Fibroblast of villous mesenchyme (primary cell): ENCODE measurements at places on chromosomes 7 and 10. TPM values are rescaled to one million over a fixed set of nuclear protein-coding genes. Genes with fewer than 3 reads are reported as not detected.
A peak's percentile ranks its signal among the peaks of the same experiment; 100 is the strongest.

Gene PDZD7
- total RNA-seq, result 1.7 and 1.9 TPM in 2 replicates

Gene TACR2
- total RNA-seq, result under 0.01 TPM in 1 of 2 replicates, not detected in the other

Gene TRIM4
- 17.7 and 27.2 TPM in 2 replicates for total RNA-seq

Gene UTF1
- not detected in 2 replicates for total RNA-seq

Gene FAM149B1
- total RNA-seq, result 19.6 and 28.5 TPM in 2 replicates

Gene CYP26C1
- total RNA-seq, result not detected in 2 replicates

Gene SEMA4G
- total RNA-seq, result 0.43 and 0.64 TPM in 2 replicates

Gene NOBOX
- not detected in 2 replicates for total RNA-seq

Gene MBL2
- total RNA-seq, result not detected in 2 replicates

Gene CHAT
- total RNA-seq, result not detected in 2 replicates

Gene SORCS3
- not detected in 2 replicates for total RNA-seq

- peak; percentile 74 for DNase-seq
Observed at GRCh38 chr10:50431133-50431532, 179.8 kb upstream of the ASAH2 start.

DNA sequence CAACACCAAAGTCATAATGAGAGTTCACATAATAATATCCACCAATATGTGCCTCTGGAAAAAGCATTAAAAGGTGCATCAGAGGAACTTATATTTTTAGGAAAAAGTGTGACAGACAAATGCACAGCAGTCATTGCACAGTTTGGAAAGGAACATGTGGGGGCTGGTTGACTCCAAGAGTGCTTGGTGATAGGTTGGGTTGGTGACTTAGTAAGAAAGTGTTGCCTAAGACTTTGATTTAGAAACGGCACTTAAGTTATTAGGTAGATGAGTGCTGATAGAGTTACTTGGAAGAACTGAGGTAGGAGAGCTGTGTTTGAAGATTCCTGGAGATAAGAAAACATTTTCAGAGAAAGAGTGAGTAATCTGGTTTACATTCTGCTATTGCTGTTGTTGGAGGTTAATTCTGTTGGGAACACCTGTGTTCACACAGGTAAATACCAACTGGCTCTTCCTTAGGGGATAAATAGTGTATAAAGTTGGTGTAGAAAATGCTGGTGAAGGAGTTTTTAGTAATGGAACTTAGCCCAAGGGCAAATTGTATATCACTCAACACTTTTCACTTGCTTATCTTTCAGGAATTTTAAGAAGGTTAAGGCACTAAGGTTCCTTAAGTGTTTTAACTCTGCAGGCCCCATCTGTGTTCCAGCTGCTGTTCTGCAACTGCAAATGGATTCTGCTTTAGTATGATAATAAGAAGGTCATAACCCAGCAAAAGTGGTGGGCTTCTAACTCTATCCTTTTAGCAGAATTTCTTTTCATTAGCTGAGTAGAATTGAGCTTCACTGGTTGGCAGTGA, 196.1 kb downstream of the NSUN6 start:
- no peak for DNase-seq

GRCh38 chr7:85090919-85091564, 95.8 kb downstream of the SEMA3D start:
- DNase-seq, result no peak

DNA sequence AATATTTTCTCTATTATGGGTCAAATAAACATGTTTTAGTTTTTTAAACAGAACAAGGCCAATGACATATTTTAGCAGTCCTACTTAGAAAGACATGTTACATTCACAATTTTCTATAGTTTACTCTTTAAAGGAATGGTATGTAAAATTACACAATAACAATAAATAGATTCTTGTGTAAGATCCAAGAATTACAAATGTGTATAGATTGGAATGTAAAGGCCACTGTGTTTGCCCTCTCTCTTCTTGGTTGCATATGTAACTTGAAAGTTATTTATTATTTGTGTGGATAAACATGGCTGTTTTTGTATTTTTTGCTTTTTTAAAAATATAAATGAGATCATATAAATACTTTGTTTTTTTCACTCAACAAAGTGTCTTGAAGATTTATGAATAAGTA, 979.3 kb upstream of the CELF2 start:
- peak; percentile 29 for DNase-seq

DNA sequence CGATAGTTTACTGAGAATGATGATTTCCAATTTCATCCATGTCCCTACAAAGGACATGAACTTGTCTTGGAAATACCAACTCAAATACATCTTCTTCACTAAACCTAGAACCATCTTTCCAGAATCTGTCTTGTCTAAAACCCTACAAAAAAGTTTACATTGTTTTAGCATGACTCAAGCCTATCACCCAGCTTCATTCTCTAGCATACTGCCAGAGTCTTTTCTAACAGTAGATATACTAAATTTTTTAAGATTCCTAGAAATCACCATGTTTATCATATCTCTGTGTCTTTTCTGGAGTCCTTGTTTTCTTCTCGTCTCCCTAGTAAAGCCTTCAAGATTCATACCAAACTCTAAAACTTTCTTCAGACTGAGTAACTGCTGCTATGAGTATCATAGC, 129.7 kb downstream of the SEMA3E start:
- DNase-seq, result no peak

DNA sequence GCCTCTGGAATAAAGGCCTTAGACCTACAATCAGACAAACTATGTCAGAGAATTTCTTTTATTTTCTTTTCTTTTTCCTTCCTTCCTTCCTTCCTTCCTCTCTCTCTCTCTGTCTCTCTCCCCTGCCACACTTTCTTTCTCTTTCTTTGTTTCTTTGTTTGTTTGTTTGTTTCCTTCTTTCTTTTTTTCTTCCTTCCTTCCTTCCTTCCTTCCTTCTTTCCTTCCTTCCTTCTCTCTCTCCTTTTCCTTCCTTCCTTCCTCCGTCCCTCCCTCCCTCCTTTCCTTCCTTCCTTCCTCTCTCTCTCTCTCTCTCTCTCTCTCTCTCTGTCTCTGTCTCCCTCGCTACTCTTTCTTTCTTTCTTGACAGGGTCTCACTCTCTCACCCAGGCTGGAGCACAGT, 242.6 kb downstream of the GATA3 start:
- no peak for DNase-seq

GRCh38 chr7:67311901-67312300, 315.3 kb downstream of the TYW1 start:
- peak; percentile 57 for DNase-seq

DNA sequence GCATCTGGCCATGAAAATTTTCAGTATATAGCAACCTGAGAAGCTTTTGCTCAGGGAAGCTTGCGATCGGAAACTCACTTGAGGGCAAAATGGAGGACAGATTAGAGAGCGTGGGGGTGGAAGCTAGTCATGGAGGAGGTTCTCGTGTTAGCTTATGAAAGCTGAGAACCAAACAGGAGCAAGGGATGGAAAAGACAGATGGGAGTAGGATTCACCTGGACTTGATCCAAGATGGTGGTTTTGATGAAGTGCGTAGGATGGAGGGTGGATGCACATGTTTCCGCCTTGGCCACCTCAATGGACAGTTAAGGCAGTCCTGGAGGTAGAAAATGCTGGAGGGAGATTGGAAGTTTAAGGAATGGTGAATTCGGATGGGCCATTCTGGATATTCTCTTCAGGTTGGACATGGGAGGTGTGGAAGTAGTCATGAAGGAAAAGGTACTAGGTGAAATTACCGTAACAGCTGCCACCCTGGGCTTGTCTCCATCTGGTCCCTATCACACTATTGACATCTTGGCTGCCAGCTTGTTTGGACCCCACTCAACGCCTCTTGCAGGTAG, 6.3 kb upstream of the C10orf95 start:
- no peak for DNase-seq

- peak; percentile 45 for DNase-seq
Observed at GRCh38 chr7:106870983-106871410, 5.9 kb downstream of the PIK3CG start.

DNA sequence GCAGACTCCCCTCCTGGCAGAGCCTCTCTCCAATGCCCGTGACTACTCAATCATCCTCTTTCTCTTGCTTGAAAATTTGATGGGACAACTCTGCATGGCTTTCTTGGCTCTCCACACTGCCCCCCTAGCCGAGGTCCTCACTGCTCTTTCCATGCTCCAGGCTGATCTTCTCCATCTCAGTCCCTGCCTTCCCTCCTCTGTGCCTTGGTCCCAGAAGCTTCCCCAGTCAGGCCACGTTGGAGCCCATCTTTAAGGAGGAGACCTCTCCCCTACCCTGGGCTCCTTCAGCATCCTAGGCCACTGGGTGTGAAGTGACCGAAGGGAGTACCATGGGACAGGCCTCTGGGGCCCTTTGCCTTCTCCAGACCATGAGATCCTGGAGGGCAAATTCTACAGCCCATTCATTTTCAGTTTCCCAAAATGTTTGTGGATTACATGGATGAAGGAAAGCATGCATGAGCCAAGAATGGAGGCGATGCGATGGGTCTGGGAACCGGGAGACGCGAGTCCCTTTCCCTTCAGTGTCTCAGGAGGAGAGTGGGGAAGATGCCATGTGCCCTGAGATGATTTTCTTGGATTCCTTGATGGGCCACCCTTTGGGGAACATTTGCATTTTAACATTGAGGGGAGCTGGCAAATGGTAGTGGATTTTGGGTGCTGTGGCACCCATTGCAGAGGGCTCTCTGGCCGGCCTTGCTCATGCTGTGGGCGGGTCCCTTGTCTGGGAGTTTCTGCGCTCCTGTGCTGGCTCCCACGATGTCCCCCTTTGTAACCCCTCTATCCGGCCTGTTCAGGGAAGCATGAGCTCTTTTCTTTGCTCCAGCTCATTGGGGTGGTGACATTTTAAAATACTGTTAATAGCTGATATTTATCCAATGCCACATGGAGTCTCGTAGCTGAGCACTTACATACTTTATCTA, 376.6 kb downstream of the RPS24 start:
- DNase-seq, result no peak

DNA sequence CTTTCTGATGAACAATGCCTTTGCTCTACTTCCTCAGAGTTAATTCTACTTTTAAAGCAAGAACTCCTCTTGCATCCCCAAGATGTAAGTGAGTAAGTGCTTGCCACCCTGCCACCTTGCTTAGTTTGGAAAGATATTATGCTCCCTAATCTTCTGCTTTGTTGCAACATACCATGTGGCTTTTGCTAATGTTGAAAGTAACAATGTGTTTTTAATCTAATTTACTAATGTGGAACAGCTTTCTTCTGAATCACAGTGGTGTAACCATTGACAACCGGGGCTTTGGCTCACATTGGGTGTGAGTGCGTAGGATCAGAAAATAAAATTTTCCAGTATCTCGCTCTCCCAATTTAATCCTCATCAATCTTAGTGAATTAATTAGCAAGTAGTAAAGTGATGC, 254.1 kb upstream of the PTER start:
- DNase-seq, result no peak

GRCh38 chr7:54802841-54803240, 43.8 kb upstream of the SEC61G start:
- no peak for DNase-seq

DNA sequence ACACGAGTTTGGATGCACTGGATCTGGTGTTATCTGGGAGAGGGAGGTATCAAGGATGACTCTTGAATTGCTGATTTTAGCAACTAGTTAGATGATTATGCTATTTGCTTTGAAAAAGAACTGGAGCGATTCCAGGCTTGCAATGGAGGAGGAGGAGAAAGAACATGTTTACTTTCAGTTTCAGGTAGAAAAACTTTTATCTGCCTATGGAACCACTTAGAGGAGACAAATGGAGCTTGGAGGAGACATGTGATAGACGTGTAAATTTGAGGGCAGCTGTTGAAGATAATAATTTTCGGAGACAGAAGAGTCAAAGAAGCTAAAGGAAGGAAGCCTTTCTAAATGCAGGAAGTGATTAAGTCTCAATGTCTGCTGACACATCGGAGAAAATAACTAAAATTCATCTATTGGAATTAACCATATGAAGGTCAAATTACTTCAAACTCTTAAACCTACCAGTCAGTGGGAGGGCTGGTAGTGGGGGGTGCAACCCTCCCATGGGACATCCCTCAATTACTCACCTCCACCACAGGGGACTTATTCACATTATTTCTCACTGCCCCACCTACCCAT, 56.4 kb upstream of the GNAI1 start:
- peak; percentile 48 for DNase-seq

- DNase-seq, result no peak
Observed at GRCh38 chr10:55750458-55750857, 610.6 kb downstream of the ZWINT start.

GRCh38 chr10:20133669-20134189, 317.5 kb downstream of the PLXDC2 start:
- DNase-seq, result no peak

GRCh38 chr7:47502240-47502877, 79.6 kb downstream of the TNS3 start:
- DNase-seq, result peak; percentile 58

- DNase-seq, result no peak
Observed at GRCh38 chr7:117772421-117772820, 100.8 kb downstream of the CTTNBP2 start.

DNA sequence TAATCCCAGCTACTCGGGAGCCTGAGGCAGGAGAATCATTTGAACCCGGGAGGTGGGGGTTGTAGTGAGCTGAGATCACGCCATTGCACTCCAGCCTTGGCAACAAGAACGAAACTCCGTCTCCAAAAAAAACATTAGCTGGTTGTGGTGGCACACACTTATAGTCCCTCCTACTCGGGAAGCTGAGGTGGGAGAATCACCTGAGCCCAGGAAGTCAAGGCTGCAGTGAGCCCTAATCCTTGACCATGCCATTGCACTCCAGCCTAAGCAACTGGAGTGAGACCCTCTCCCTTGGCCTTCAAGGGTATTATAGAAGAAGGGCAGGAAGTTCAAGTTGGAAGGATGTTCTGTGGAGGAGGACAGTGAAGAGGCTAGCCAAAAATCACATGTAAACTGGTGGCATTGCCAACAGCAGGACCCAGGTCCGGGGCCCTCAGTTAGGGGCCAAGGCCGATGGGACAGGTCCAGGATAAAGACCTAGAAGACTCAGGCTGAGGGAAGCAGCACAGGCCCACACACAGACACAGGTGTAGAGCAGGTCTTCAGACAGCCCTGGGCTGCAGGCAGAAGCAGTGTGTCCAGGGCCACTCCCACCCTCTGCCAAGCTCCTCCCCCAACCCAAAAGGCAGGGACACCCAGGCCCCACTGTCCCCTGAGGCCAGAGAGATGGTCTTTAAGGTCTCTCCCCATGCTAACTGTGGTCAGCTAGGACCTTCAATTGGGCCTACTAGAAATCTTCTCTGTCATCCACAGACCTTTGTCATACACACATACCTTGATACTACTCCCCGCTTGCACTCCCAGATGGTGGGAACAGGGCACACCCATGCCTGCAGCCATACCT, 8.4 kb upstream of the SAMD8 start:
- no peak for DNase-seq

GRCh38 chr10:5490032-5490431, 9.3 kb downstream of the CALML5 start:
- no peak for DNase-seq

DNA sequence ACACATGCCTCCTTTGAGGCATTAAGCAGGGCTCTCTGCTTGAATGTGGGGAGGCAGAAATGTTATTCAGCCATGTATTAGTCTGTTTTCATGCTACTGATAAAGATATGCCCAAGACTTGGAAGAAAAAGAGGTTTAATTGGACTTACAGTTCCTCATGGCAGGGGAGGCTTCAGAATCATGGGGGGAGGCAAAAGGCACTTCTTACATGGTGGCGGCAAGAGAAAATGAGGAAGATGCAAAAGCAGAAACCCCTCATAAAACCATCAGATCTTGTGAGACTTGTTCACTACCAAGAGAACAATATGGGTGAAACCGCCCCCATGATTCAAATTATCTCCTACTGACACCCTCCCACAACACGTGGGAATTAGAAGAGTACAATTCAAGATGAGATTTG, 37.9 kb downstream of the ST7 start:
- DNase-seq, result no peak

- no peak for DNase-seq
Observed at GRCh38 chr10:128073890-128074289, 52.3 kb downstream of the MKI67 start.

- DNase-seq, result peak; percentile 51
Observed at GRCh38 chr7:87797798-87798403, 78.3 kb downstream of the SLC25A40 start.

- no peak for DNase-seq
Observed at GRCh38 chr7:108618056-108618455, 48.4 kb downstream of the DNAJB9 start.
